ENCODE measurements at places on chromosomes 12 and 14.

GRCh38 chr12:120668868-120669840, 17.8 kb upstream of the MLEC start:
- no peak for DNase-seq

GRCh38 chr12:68334132-68334531, 2.0 kb upstream of the MDM1 start:
- DNase-seq = no peak

- no peak for DNase-seq
Observed at GRCh38 chr12:115371711-115372110, 687.7 kb upstream of the TBX3 start.

DNA sequence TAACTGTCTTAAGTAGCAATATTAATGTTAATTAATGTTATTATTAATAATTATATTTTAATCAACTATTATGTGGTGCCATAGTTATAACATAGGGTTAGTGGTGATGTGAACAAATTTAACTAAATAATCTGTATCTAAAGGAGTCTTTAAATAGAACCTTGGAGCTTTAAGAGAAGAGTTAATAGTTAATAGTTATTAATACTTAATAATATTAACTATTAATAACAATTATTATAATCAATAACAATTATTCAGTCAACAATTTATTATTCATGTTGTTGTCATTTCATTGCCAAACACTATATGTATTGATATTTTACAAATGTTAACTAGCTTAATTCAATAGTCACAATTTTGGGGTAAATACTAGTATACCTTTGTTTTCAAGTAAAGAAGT, 58.2 kb downstream of the SLC16A7 start:
- DNase-seq = no peak
